Inflammatory macrophage treated with lipopolysaccharide for 1 hour (primary cell): ENCODE measurements at places on chromosomes 3 and 15.
A peak's percentile ranks its signal among the peaks of the same experiment; 100 is the strongest.

DNA sequence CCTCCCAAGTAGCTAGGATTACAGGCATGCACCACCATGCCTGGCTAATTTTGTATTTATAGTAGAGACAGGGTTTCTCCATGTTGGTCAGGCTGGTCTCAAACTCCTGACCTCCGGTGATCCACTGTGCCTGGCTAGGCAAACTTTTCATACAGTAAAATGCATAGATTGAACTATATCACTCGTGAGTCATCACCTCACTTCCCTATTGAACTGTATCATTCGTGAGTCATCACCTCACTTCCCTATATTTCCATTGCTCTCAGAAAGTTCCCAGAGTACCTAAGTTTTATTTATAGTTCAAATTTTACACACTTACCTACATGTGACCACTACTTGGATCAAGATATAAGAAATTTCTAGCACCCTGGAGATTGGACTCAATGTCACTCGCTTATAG is 73.6 kb upstream of the ACAD9 start:
- DNase-seq: peak; percentile 84

- DNase-seq: no peak
These were observed 81.0 kb downstream of the RGMA start for GRCh38 chr15:93007994-93008393.

DNA sequence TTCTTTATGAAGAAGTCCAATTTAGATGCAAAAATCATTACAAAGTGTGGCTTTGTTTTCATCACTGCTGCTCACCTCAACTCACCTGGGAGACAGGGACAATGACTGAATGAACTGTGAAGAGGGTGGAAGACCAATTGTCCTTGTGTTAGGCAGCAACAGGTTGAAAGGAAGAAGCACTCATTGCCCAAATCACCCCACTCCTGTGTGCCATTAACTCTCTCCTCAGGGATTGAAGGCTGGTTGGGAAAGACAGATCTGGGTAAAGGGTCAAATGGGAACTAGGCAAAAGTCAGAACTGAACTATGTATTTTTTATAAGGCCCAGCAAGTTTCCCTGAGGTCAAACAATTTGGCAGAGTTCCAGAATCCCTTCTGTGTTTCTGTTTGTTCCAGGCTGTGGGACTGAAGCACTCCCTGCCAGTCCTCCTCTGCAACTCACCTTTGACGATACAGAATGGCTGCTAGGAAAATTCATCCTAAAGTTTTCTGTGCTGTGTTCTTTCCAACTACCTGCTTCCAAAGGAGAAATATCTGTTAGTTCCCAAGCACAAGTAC is 68.6 kb upstream of the CCDC39 start:
- DNase-seq: no peak

GRCh38 chr3:172836390-172836997 is 86.0 kb downstream of the ECT2 start:
- peak; percentile 5 for DNase-seq

- DNase-seq: no peak
These were observed 110.7 kb upstream of the IL12A start for GRCh38 chr3:159877924-159878323.

DNA sequence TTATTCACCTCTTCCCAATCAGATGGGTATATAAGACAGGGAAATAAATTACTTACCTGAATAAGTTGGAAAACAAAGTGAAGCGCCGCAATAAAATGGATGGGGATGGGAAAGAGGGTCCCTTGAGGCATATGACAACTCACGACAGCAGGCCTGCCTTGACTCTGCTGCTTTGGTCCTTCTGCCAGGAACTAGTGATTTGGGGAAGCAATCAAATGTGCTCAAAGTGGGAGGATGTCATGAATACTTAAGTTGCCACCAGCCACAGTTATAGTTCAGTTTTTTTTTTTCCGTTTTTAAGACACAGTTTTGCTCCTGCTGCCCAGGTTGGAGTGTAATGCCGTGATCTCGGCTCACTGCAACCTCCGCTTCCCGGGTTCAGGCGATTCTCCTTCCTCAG is 4.6 kb downstream of the PARL start:
- peak; percentile 33 for DNase-seq

GRCh38 chr3:3133500-3133899 is 6.8 kb downstream of the TRNT1 start:
- DNase-seq: no peak

- no peak for DNase-seq
These were observed 2.3 kb downstream of the SELENOS start for GRCh38 chr15:101275018-101275417.

DNA sequence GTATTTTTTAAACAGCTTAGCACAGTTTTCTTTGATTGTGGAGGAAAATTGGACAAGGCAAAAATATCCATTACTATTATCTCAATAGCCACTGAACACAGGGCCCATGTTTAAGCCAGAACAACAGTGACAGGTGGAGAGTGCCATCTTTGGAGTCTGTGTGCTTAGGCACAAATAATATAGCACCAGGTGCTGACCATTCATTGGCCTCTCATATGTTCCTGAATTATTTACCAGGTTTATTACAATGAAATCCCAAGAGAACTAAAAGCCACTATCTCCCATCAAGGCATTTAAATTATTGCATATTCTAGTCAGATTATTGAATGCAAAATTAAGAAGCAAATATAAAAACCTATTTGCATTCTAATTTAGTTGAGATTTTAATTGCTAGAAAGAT is 39.6 kb downstream of the GPR156 start:
- no peak for DNase-seq

DNA sequence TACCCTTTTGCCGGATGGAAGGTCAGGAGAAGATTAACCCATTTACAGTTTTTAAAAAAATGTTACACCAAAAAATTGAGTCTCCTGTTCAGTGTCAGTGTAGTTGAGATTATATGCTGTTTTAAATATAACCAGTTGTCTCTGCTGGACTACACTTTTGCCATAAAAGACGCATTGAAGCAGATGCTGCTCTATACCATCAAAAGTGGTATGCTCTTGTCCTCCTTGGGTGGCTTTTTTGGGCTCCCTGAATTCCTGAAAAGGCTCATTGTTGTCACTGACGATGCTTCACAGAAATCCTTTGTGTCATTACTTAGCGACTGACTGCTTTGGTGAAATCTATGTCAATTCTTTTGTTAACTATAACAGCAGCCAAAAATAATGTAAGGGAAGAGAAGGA is 133.9 kb upstream of the SKOR1 start:
- DNase-seq: no peak
